ENCODE measurements at places on chromosomes 6 and 20. TPM values are rescaled to one million over a fixed set of nuclear protein-coding genes. Genes with fewer than 3 reads are reported as not detected.

MROH8 gene
- 0.81 TPM for total RNA-seq

HEY2 gene
- not detected for total RNA-seq

DEFB119 gene
- not detected for total RNA-seq

KCNK16 gene
- not detected for total RNA-seq

KCNQ5 gene
- total RNA-seq: 1.7 TPM

GMEB2 gene
- 10.4 TPM for total RNA-seq

TRIM27 gene
- total RNA-seq: 44.3 TPM

MDFI gene
- total RNA-seq: 0.74 TPM
